ENCODE measurements at places on chromosomes 3 and 15.

GRCh38 chr3:59266551-59266950 lies 216.7 kb upstream of the CFAP20DC start:
- peak; percentile 28 for DNase-seq

DNA sequence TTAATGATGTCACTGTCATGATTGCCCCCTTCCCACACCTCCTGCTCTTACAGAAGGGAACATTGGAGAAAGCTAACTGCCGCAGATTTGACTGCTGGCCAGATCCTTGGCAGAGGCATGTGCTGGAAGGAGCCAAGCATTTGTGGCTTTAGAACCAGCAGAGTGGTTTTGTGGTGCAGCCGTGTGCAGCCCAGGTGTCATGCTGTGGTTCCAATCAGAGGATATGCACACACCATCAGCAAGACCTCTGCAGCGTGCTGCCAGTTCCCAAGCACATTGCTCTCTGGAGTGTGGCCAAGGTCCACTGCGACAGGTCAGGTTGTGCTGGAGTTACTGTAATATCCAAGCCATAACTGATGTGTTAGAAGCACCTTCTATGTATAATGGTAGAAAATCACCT lies 61.6 kb downstream of the OTOL1 start:
- DNase-seq, result peak; percentile 22

DNA sequence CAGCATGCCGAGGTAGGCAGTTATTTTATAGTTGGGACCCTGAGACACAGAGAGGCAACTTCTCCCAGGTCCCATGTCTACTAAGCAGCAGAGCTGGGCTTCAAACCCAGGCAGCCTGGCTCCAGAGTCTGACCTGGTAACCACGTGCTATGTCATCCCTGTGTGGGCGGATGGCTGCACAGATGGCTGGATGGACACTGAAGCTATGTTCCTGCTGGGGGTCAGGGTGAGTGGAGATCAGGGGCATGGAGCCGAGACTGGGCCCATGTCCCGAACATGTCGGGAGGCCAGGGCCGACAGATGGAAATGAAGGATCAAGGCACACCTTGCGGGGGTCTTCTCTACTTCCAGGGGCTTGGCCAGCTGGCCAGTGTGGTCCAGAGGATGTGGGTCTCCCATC lies 9.3 kb upstream of the FBLN2 start:
- no peak for DNase-seq

GRCh38 chr3:186452517-186452916 lies 90.5 kb upstream of the DGKG start:
- peak; percentile 65 for DNase-seq

- DNase-seq, result no peak
Observed at GRCh38 chr3:21457084-21457483, 293.9 kb downstream of the ZNF385D start.

GRCh38 chr3:40800343-40800742 lies 275.6 kb downstream of the ZNF621 start:
- DNase-seq, result peak; percentile 60

DNA sequence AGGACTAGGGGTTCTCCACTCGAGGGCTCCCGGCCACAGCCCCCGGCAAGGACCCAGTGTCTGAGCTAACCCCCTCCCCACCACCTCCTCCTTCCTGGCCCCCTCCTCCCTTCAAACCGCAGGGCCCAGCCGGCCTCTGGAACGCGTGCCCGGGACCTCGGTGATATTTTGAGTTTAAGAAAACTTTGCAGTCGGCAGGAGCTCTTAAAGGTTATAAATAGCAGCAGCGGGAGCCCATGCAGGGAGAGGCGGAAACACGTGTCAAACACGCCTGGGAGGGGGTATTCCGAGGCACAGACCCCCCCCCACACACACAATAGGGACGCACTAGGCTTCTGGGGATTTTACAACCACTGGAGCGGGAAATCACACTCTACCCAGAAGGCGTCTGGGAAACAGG lies 3.1 kb upstream of the PTH1R start:
- peak; percentile 46 for DNase-seq

DNA sequence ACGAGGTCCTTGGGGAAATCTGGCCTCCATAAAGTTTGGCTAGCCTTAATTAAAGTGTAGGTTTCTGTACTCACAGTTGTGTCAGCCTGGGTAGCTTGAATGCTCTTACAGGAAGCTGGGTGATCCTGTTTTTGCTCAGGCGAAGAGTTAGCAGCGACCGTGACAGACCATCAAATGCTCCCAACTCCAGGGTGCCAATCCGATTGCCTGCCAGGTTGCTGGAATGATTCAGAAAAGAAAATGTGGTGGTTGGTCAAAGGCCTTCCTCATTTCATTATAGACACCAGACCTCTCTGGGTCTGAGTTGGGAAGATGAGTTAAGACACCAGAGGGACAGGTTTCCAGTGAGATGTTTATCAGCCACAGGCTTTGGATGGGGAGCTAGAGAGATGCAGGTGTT lies 86.0 kb downstream of the LRIG1 start:
- no peak for DNase-seq

- no peak for DNase-seq
Observed at GRCh38 chr15:63539521-63539920, 35.1 kb downstream of the USP3 start.

GRCh38 chr3:57127891-57128518 lies 37.1 kb downstream of the IL17RD start:
- peak; percentile 85 for DNase-seq

DNA sequence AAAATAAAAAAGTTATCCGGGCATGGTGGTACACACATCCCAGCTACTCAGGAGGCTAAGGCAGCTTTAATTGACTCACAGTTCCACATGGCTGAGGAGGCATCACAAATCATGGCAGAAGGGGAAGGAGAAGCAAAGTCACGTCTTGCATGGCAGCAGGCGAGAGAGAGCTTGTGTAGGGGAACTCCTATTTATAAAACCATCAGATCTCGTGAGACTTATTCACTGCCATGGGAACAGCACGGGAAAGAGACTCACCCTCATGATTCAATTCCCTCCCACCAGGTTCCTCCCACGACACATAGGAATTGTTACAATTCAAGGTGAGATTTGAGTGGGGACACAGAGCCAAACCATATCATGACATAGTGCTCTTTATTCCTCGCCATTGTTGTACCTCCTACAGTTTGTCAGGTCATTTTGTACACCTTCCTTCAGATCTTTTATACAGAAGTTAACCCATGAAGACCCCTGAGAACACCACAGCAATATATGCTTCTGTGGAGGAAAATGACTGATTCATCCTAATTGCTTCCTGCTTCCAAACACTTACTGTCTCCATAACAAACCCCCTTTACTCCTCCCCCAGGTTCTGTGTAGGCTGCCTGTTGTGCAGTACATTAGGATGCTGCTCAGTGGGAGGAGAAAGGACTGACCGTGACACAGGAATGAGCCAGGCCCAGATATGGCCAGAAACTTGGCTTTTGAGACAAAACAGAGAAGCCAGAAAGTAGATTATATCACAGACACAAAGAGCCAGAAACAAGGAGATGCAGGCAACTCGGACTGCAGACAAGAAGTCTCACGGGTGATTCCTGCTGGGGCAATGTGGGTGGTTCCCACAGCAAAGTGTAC lies 67.9 kb upstream of the HEG1 start:
- DNase-seq, result peak; percentile 91

DNA sequence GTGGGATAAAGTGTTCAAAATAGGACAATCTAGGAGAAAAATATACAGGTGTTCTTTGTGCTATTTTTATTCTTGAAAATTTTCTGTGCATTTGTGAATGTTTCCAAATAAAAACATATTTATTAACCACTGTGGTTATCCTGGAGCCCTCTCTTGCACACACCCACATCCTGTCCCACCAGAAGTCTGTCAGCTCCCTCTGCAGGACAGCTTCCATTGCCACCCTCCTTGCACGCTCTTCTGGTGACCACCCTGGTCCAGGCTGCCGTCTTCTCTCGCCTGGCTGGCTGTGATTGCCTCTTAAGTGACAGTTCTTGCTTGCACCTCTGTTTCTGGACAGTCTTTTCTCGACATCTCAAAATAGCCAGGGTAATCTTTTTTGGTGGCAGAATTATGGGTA lies 394.0 kb downstream of the LRTM1 start:
- no peak for DNase-seq

- no peak for DNase-seq
Observed at GRCh38 chr3:160771811-160772459, 15.9 kb downstream of the PPM1L start.

DNA sequence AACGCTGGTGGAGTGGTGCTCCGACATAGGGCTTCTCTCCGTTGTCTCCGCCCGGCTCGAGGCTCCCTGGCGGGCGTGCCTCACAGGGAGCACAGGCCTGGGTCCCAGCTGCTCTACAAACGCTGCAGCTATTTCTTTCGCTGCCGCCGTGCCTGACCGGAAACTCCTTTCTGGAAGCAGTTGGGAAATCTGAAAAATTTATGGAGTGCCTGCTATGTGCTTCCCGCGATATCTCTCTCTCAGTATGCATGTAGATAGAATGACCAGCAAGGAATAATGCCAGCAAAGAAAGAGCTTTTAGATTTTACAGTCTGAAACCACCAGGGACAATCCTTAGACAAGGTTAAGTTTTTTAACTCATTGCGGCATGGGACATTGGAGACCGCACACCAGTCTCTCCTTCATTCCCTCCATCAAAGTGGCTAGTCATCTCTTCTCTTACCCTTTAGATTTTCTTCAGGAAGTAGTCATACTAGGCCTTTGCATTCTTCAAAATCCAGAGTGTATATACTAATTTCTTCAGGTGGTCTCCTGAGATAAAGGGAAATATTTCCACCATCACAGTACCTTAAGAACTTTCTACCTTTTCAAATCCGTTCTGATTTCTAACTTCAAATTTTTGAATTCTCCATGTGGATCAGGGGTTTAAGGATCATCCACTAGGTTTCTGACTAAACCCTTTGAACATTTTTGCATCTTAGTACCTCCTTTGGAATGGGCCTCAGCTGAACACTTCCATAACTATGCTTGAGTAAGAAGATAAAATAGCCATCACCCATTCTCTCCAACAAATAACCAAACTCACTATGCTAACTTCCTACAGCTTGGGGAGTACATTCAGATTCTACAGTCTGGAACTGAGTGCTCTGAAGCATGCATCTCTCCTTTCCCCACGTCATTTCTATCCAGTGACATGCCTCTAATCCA lies 1.1 kb upstream of the NPHP3 start:
- DNase-seq, result peak; percentile 18

GRCh38 chr15:32834156-32834555 lies 116.4 kb downstream of the GREM1 start:
- no peak for DNase-seq

- no peak for DNase-seq
Observed at GRCh38 chr3:85572426-85572825, 613.6 kb downstream of the CADM2 start.

GRCh38 chr3:45084361-45084760 lies 58.3 kb downstream of the CLEC3B start:
- no peak for DNase-seq
